ENCODE measurements at places on chromosomes 11 and 22.

GRCh38 chr22:45908961-45909360, 68.0 kb downstream of the WNT7B start:
- no peak for DNase-seq

- no peak for DNase-seq
Observed at GRCh38 chr11:47979378-47980087, 826 bp upstream of the PTPRJ start.

DNA sequence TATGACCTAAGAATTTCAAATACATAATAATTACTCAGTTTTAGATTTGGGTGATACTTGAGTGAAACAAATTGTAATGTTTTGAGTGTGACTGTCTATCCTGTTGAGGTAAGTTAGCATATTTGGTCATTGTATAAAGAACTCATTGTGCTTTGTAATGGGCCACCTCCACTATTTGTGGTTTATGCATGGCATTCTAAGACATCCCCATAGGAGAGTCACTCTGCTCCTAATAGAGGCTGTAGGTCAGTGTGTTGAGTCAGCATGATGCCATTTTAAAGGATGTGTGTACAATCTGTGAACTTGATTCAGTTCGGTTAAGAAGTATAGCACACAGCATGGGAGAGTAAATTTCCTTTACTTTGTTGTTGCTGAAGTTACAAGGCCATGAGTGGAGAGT, 1112.4 kb downstream of the JRKL start:
- no peak for DNase-seq

DNA sequence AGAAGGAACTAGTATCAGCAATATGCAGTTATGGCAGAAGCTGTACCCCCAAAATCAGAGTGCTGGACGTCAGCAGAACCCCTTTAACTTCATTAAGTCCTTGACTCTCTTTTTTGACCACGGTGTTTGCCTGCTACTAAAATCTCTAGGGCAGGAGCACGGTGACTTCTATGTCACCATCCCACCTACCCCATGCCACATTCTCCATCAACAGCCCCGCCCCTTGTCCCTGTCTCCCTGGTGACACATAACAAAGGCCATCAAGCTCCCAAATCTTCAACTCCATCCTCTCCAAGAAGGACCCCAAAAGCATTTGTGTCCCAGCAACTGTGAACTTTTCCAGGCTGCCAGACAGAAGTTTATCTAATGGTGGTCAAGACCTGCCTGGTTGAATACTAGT, 894 bp downstream of the ADA2 start:
- DNase-seq: no peak

GRCh38 chr11:45423475-45424120, 137.5 kb upstream of the SYT13 start:
- no peak for DNase-seq

- no peak for DNase-seq
Observed at GRCh38 chr11:111520560-111520959, 6.0 kb downstream of the HOATZ start.

- no peak for DNase-seq
Observed at GRCh38 chr22:47377926-47378560, 615.6 kb downstream of the TBC1D22A start.

GRCh38 chr11:108654994-108655631, 9.8 kb upstream of the DDX10 start:
- DNase-seq: peak; percentile 35

DNA sequence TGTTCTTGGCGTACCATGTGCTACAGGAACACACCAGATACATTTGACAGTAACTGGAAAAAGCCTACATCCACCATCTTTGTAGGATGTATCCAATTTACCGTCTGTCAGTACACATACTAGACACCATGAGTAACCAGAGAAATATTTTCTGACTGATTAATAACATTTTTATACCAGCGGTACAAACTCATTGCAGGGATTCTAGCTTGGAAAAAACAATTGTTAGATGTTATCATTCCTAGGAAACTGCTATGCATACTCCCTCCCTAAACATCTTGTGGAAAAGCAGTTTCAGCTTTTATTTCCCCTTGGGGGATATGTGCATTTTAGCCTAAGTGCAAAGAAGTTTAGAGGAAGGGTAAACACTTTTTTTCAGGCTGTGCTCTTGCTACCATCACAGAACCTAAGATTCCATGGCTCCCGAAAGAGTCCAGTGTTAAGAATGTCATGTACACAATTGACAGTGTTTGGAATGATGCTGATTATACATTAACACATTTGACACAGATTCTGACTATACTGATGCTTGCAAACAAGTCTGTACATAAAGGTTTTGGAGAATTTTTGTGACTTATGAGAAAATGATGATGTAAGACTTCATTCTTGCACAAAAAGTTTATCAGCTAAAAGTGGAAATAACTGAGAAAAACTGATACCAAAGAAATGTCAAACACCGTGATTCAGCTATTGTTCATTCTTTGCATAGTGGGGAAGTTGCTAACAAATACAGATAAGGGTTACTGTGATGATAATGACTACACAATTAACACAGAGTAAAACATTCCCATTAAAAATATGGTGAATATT, 23.7 kb downstream of the NCF4 start:
- DNase-seq: no peak

- no peak for DNase-seq
Observed at GRCh38 chr11:19929655-19930054, 217.0 kb downstream of the NAV2 start.

GRCh38 chr11:46537121-46537520, 56.7 kb downstream of the AMBRA1 start:
- no peak for DNase-seq

DNA sequence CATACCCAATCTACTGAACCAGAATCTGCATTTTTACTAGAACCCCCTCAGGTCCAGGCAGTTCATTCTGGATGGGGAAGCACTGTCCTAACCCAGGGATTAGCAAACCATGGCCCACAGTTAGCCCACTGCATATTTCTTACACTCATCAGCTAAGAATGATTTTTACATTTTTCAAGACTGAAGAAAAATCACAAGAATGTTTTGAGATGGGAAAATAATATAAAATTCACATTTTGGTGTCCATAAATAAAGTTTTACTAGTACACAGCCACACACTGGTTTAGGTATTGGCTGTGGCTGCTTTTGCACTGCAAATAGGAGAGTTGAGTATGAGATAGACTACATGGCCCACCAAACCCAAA, 59.4 kb downstream of the PPFIBP2 start:
- DNase-seq: no peak

DNA sequence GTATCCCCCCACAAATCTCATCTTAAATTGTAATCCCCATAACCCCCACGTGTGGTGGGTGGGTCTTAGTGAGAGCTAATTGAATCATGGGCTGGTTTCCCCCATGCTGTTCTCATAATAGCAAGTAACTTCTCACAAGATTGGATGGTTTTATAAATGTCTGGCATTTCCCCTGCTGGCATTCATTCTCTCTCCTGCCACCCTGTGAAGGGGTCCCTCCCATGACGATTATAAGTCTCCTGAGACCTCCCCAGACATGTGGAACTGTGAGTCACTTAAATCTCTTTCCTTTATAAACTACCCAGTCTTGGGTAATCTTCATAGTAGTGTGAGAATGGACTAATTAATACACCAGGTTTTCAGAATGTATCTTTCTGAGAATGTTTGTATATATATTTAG, 1159.4 kb downstream of the FAM181B start:
- DNase-seq: no peak
